Gastrocnemius medialis (tissue), 4 donors: ENCODE measurements at places on chromosomes 6 and 20. TPM values are rescaled to one million over a fixed set of nuclear protein-coding genes. Genes with fewer than 3 reads are reported as not detected.
A peak's percentile ranks its signal among the peaks of the same experiment; 100 is the strongest.

DNA sequence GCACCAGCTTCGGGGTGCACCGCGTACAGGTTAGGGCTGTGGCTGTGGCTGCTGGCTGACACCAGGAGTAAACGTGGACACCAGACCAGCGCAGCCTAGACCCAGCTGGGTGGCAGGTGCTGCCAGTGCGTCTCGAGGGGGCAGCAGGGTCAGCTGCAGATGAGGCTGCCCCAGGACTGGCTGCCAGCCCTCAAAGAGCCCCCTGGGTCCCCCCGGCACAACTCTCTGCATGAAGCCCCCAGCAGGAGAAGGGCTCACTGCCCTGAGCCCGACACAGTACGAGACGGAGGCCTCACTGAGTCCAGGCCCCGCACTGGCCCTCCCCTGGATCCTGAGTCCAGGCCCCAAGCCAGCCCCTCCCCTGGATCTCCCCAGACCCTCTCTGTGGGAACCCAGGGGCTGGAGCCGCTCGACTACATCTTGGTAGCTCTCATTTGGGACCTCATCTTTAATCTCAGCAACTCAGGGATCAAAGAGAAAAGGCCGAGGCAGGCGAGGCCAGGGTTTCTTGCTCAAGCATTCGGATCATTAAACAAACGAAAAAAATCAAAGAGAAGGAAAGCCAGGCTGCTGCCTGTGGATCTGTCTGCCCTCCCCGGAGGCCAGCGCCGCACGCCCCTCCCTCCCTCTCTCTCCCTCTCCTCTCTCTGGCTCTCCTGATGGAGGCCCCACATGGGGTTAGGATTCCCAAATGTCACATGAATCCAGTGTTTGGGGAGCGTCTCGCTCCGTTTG lies 7.0 kb upstream of the NKAIN4 start:
- H3K27me3 ChIP-seq: peaks cover 21% of the 10 kb centered on the region
- no peaks in the 10 kb centered on the region for H3K4me1 ChIP-seq
- H3K36me3 ChIP-seq: no peaks in the 10 kb centered on the region

DNA sequence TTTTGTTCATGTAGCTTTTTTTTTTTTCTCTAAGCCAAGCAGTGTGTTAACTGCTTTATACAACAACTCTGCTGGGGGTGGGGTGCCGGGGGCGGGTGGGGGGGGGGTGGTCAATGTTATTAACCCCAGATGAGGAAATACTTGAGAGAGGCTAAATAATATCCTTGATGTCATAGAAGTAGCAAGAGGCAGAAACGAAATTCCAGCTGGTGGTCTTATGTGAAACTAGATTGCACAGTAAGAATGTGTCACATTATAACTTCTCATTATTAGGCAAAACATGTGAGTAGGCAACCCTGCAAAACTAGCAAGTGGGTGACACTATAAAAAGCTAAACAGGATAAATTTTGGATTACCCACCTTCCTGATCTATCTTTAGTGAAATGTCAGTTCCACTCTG lies 12.8 kb downstream of the MYLK4 start:
- H3K36me3 ChIP-seq: no peaks in the 10 kb centered on the region
- H3K27ac ChIP-seq: no peak overlapping the region
- DNase-seq: no peak
- H3K4me1 ChIP-seq: peaks cover 18% of the 10 kb centered on the region

Gene ECT2L
- not detected for total RNA-seq

Gene TMEM181
- total RNA-seq: 17.9 TPM

GRCh38 chr6:583116-583515 lies 73.8 kb downstream of the HUS1B start:
- no peaks in the 10 kb centered on the region for H3K27me3 ChIP-seq
- H3K36me3 ChIP-seq: no peaks in the 10 kb centered on the region
- no peak overlapping the region for H3K4me3 ChIP-seq
- H3K27ac ChIP-seq: no peak overlapping the region
- H3K4me1 ChIP-seq: no peaks in the 10 kb centered on the region

GRCh38 chr6:11275598-11275997 lies 43.1 kb upstream of the NEDD9 start:
- no peaks in the 10 kb centered on the region for H3K4me1 ChIP-seq
- H3K27me3 ChIP-seq: no peaks in the 10 kb centered on the region
- no peaks in the 10 kb centered on the region for H3K36me3 ChIP-seq
- H3K27ac ChIP-seq: no peak overlapping the region
- no peak for DNase-seq

DNA sequence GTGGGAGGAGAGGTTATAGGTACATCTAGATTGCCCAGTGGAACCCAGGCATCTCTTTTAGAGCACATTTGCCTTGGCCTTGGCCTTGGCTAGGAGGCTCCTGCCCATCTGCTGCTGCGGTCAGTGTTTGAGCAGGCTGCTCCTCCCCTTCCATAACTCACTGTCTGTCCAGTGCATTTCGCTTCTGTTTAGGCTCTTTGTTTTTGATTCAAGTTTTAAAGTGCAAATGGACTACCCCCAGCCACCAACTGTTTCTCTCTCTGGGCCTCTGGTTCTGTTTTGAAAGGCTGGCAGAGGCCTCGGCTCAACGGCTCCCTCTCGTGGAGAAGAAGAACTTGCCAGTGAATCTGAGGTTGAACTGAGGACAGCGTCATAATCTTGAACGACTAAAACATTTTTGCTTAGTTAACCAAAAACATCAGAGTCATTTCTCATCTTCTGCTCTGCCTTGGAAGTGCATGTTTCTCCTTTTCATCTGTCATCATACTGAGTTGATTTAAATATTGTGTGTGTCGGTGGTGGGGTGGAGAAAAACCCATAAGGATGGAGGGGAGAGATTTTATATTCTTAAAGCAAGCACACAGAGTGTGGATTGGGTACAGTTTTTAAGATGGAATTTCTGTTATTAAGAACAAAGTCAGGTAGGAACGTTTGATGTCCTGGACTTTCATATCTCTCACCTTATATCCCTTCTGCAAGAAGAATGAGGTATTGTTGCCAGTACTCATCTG lies 171.4 kb downstream of the DTNBP1 start:
- no peaks in the 10 kb centered on the region for H3K27me3 ChIP-seq
- peak overlapping the region; percentile 73 for H3K27ac ChIP-seq
- no peak overlapping the region for H3K4me3 ChIP-seq
- H3K36me3 ChIP-seq: peaks cover 26% of the 10 kb centered on the region

DNA sequence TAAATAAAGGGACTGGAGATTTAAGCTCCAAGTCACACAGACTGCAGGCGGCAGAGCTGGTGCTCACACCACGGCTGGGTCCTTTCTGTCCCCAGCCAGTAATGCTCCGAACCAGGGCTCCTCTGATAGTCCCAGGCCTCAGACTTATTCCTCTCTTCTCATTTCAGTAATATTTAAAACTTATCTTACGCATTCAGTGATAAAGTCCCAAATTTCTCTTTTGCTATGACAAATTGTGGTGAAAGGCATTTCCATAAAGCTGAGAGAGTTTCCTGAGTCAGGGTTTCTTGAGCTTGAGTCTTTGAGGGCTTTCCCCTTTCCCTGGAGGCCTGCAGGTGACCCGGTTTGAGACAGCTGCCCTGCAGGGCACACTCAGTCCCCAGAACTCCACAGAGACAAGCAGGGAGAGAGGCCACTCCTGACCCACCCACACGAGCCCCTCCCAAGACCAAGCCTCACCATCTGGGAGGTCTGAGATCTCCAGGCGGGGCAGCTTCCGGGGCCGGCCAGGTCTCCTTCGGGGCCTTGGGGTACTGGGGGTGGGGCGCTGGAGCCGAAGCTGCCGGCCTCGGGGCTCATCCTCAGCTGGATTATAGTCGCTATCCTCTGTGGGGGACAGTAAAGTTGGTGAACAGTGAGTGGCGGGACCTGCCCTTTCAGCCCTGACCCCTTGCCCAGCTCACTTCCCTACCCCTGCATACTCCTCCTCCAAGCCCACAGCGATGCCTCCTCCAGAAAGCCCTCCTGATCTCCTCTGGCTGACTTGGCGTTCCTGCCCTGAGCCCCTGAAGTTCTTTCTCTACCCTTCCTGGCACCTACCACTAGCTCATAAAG lies 6.6 kb downstream of the ZNF335 start:
- H3K27me3 ChIP-seq: no peaks in the 10 kb centered on the region
- no peak overlapping the region for H3K27ac ChIP-seq
- DNase-seq: no peak
- no peak overlapping the region for H3K4me3 ChIP-seq

Gene HCK
- 4.6 TPM for total RNA-seq

Gene ATAT1
- total RNA-seq: 7.8 TPM

DNA sequence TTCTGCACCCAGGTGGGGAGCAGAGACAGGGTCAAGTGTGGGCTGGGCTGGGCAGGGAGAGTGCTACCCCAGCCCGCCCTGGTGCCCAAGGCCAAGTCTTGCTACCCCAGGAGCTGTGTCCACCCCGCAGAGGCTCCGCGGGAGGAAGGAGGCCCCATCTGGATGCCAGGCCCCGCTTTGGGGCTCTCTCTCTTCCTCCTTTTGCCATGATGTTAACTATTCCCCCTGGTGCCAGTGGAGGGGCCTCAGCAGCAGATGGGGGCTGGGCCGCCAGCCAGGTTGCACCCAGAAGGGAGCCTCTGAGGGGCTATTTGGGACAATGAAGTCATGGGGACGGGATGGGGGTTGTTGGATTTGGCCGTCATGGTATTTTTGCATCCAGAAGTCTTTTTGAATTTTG lies 9.3 kb downstream of the SLC17A9 start:
- H3K4me1 ChIP-seq: no peaks in the 10 kb centered on the region
- no peak overlapping the region for H3K27ac ChIP-seq
- no peaks in the 10 kb centered on the region for H3K36me3 ChIP-seq
- no peak for DNase-seq
- no peak overlapping the region for H3K4me3 ChIP-seq
- H3K27me3 ChIP-seq: no peaks in the 10 kb centered on the region

GRCh38 chr6:45806172-45806571 lies 209.5 kb downstream of the CLIC5 start:
- no peaks in the 10 kb centered on the region for H3K36me3 ChIP-seq
- H3K4me3 ChIP-seq: no peak overlapping the region
- H3K4me1 ChIP-seq: no peaks in the 10 kb centered on the region
- no peak for DNase-seq
- H3K27me3 ChIP-seq: no peaks in the 10 kb centered on the region

DNA sequence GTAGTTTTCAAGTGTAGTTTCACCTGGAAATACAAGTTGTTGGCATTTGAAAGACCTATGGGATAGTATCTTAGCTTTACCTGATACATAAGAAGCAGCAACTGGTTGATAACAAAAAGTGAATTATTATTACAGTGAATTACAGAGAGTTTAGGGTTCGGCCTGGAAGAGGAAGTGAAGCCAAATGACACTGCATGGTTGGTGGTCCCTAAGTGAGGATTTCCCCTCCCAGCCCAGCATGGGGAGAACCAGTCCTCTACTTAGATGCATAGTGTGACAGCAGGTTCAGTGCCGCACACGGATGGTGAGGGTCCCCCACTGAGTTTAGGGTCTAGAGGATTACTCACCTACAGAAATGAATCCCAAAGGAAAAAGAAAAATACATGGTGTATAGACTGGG lies 18.1 kb downstream of the HLA-DPB1 start:
- no peak overlapping the region for H3K27ac ChIP-seq
- H3K4me3 ChIP-seq: no peak overlapping the region
- H3K4me1 ChIP-seq: no peaks in the 10 kb centered on the region
- no peaks in the 10 kb centered on the region for H3K27me3 ChIP-seq

Gene CDH22
- 0.26 TPM for total RNA-seq

DNA sequence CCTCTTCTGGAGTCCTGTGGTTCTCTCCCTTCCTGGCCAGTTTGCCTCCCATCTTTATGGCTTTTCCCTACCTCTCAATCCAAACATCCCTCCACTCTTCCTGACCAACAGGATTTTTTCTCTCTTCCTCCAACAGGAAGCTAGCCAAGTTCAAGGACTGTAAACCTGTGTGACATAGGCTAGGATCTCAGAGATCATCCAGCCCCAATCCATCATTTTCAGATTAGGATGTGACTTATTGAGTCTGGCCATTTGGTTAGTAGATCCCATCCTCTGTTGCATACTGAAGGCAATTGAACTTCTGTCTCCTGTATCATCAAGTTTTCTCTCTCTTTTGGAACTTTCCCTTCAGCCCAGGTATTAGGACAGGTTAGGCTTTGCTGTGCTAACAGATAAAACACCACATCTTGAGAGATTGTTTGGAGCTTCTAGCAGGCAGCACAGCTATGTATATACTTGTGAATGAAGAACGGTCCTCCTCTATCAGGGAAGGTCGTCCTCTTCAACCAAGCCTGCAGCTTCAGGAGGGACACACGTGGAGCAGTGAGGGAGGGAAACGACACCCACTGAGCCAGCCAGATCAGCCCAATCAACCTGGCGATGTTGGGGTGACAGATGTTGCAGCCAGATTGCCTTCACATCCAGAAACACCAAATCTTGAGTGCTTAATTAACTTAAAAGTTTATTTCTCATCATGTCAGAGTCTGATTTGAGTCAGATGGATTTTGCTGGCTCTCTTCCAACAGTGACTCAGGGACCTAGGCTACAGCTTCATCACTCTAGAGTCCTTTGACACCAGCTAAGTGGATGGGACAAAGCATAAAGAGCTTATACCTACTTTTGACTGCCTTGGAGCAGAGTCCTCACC lies 106.8 kb downstream of the GJA10 start:
- peaks cover 27% of the 10 kb centered on the region for H3K4me1 ChIP-seq
- no peak for DNase-seq
- no peaks in the 10 kb centered on the region for H3K36me3 ChIP-seq
- no peak overlapping the region for H3K4me3 ChIP-seq
- no peak overlapping the region for H3K27ac ChIP-seq

GRCh38 chr20:22180244-22180643 lies 404.1 kb downstream of the FOXA2 start:
- no peaks in the 10 kb centered on the region for H3K27me3 ChIP-seq
- H3K4me3 ChIP-seq: no peak overlapping the region
- H3K36me3 ChIP-seq: no peaks in the 10 kb centered on the region

Gene PKHD1
- not detected for total RNA-seq

DNA sequence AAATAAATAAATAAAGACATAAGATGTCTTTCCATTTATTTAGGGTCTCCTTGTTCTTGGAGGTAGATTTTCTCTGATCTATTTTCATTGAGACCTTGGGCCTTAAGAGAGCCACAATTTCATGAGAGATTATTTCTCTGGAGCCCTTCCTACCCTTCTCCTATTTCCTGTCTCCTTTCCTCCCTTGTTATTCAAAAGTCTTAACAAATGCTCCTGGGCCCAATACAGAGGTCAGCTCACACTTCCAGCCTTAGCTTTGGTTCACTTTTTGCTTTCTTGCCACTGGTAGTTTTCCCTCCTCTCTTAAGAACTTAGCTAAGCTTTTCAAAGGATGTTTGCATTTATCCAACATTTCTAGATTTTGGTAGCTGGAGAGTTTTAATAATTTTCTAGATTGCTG lies 44.0 kb downstream of the PTPRA start:
- no peak overlapping the region for H3K4me3 ChIP-seq
- H3K4me1 ChIP-seq: peaks cover 27% of the 10 kb centered on the region
- no peaks in the 10 kb centered on the region for H3K27me3 ChIP-seq
- no peak for DNase-seq
- no peak overlapping the region for H3K27ac ChIP-seq
- no peaks in the 10 kb centered on the region for H3K36me3 ChIP-seq

Gene OR2B6
- not detected for total RNA-seq

- H3K27me3 ChIP-seq: no peaks in the 10 kb centered on the region
- no peaks in the 10 kb centered on the region for H3K4me1 ChIP-seq
- H3K27ac ChIP-seq: no peak overlapping the region
- DNase-seq: no peak
- no peak overlapping the region for H3K4me3 ChIP-seq
These were observed 4.5 kb upstream of the SPDEF start for GRCh38 chr6:34560366-34561226.

GRCh38 chr6:90285042-90285481 lies 11.6 kb downstream of the BACH2 start:
- peak overlapping the region; percentile 43 for H3K4me3 ChIP-seq
- DNase-seq: peak; percentile 31
- no peaks in the 10 kb centered on the region for H3K36me3 ChIP-seq
- peaks cover 52% of the 10 kb centered on the region for H3K4me1 ChIP-seq

GRCh38 chr6:30657454-30657853 lies 10.5 kb downstream of the C6orf136 start:
- H3K36me3 ChIP-seq: peaks cover 2% of the 10 kb centered on the region
- DNase-seq: no peak
- no peak overlapping the region for H3K27ac ChIP-seq
- H3K4me3 ChIP-seq: no peak overlapping the region
